CD4-positive, alpha-beta memory T cell (primary cell): ENCODE measurements at places on chromosomes 13 and 19. TPM values are rescaled to one million over a fixed set of nuclear protein-coding genes. Genes with fewer than 3 reads are reported as not detected.
A peak's percentile ranks its signal among the peaks of the same experiment; 100 is the strongest.

- DNase-seq = peak; percentile 15
- H3K4me3 ChIP-seq = no peak overlapping the region
- no peaks in the 10 kb centered on the region for H3K27me3 ChIP-seq
- H3K27ac ChIP-seq = no peak overlapping the region
These were observed 19.8 kb upstream of the CEACAM4 start for GRCh38 chr19:41646589-41647204.

DNA sequence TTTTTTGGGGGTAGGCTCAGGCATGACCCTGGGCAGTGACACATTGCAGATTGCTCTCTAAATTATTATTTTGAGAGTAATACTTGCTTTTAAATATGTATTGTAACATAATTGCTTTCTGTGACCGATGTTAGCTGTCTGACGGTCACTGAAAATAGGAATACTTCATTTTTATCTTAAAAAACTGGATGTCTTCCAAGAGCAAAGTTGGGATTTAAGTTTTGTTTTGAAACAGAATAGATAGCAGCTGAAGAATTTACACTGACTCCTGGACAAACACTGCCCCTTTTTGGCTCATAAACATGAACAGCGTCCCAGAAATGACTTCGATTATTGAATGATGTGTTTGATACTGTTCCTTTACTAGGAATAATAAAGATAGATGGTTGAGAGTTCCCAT, 535.9 kb downstream of the GPC5 start:
- H3K4me3 ChIP-seq = no peak overlapping the region
- no peak overlapping the region for H3K27ac ChIP-seq
- no peaks in the 10 kb centered on the region for H3K36me3 ChIP-seq
- H3K4me1 ChIP-seq = no peaks in the 10 kb centered on the region
- no peak for DNase-seq

- H3K4me1 ChIP-seq = no peaks in the 10 kb centered on the region
- H3K4me3 ChIP-seq = no peak overlapping the region
- no peaks in the 10 kb centered on the region for H3K27me3 ChIP-seq
- H3K36me3 ChIP-seq = no peaks in the 10 kb centered on the region
- DNase-seq = no peak
These were observed 10.5 kb upstream of the ZNF112 start for GRCh38 chr19:44367024-44367423.

DNA sequence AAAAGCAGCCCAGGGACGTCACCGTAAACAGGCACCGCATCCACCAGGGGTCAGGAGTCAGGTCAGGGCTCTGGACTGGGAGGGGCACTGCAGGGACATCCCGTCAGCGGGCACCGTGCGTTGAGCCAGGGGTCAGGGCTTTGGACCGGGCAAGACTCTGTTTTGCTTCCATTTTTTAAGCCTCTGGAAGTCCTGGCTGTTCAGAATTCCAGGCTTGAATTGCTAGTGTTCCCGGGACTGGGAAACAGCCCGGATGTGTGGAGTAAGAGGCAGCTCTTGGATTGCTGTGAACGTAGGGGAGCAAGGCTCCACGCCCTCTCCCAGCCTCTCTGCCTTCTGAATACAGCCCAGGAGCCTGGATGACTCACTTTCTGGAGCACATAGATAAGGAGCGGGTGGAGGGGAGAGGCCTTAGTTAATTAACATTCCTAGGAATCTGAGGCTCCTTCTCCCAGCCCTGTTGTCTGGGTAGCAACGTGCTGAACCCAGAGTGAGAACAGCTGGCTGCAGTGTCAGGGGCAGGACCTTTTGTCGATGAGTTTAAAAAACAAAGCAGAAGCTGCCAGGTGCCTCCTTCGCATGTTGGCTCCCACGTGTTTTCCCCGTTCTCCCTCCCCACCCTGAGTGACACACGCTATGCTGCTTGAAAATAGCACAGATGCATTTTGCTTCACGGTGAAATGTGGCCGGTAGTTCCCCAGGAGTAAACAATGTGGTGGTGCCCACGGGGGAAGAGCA, 21.9 kb downstream of the ATP11A start:
- H3K4me1 ChIP-seq = no peaks in the 10 kb centered on the region
- no peak for DNase-seq
- H3K27me3 ChIP-seq = no peaks in the 10 kb centered on the region
- H3K4me3 ChIP-seq = no peak overlapping the region

Gene KLK1
- polyA plus RNA-seq = not detected

Gene CELF5
- polyA plus RNA-seq = not detected

GRCh38 chr13:101307181-101307701, 109.1 kb downstream of the NALCN start:
- no peaks in the 10 kb centered on the region for H3K27me3 ChIP-seq
- DNase-seq = no peak
- H3K27ac ChIP-seq = no peak overlapping the region
- H3K4me3 ChIP-seq = no peak overlapping the region

DNA sequence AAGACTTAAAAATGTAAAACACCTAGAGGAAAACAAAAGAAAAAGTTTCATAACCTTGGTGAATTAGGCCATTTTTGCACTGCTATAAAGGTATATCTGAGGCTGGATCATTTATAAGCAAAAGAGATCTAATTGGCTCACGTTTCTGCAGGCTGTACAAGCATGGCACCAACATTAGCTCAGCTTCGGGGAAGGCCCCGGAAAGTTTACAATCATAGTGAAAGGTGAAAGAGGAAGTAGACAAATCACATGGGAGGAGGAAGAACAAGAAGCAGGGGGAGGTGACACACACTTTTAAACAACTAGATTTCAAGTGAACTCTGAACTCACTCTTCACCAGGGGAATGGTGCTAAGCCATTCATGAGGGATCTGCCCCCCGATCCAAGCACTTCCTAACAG, 1358.5 kb upstream of the PCDH9 start:
- H3K36me3 ChIP-seq = no peaks in the 10 kb centered on the region
- no peaks in the 10 kb centered on the region for H3K4me1 ChIP-seq
- H3K4me3 ChIP-seq = no peak overlapping the region
- no peak for DNase-seq
- no peaks in the 10 kb centered on the region for H3K27me3 ChIP-seq
- no peak overlapping the region for H3K27ac ChIP-seq

Gene PSG11
- not detected for polyA plus RNA-seq

DNA sequence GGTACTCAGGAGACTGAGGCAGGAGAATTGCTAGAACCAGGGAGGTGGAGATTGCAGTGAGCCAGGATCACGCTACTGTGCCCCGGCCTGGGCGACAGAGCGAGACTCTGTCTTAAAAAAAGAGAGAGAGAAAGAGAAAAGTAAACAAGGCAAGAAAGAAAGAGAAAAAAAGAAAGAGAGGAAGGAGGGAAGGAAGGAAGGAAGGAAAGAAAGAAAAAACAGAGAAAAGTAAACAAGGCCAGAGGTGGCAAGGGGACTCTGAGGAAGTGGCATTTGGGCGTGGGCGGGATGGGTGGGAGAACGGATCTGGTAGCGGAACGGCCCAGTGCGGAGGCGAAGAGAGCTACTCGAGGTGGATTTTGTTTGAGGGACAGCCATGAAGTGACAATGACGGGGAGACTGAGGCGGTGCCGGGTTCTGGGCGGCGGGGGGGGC, 7.5 kb upstream of the ARRDC2 start:
- no peak for DNase-seq
- peaks cover 33% of the 10 kb centered on the region for H3K4me1 ChIP-seq
- H3K27me3 ChIP-seq = no peaks in the 10 kb centered on the region

DNA sequence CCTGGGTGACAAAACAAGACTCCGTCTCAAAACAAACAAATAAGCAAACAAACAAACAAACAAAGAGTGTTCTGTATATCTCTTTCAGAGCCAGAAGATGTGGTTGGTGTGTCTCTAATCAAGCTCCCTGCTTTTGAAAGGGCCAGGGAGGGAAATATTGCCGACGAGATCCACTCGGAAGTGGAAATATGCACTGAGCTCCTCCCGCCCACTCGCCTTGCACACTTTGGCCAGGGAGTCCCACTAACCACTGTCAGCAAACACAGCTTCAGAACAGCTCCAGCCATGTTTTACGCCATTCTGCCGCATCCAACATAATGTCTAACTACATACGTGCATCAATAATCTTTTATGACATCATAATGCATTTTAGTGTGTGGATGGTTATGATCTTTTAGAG, 155.5 kb upstream of the VSTM2B start:
- no peaks in the 10 kb centered on the region for H3K4me1 ChIP-seq
- no peak overlapping the region for H3K27ac ChIP-seq
- no peaks in the 10 kb centered on the region for H3K36me3 ChIP-seq
- H3K4me3 ChIP-seq = no peak overlapping the region

Gene SNAPC2
- polyA plus RNA-seq = 9.0 TPM

DNA sequence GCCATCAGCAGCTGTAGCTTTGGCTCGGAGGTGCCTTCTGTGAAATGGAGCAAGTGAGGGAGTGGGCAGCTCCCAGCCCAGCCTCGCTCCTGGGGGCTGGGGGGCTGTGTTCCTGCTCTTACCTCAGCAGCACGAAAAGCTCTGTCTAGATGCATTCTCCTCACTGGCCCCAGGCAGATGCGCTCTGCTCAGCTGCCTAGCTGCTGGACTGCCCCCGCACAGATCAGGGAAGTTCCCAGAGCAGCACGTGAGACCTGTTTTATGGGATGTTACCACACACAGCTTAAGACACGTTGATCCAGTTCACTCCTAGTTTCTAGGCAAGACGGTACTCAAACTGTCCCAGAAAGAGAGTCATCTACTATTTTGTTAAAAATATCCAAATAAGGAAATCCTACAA, 13.6 kb downstream of the LCP1 start:
- no peak for DNase-seq
- peaks cover 3% of the 10 kb centered on the region for H3K36me3 ChIP-seq
- peak overlapping the region; percentile 38 for H3K4me3 ChIP-seq
- H3K4me1 ChIP-seq = peaks cover 99% of the 10 kb centered on the region

Gene FDX2
- polyA plus RNA-seq = 10.6 TPM

GRCh38 chr19:5809053-5809452, 4.2 kb downstream of the NRTN start:
- H3K27me3 ChIP-seq = no peaks in the 10 kb centered on the region
- no peak for DNase-seq
- H3K4me1 ChIP-seq = peaks cover 6% of the 10 kb centered on the region
- no peak overlapping the region for H3K27ac ChIP-seq
- H3K36me3 ChIP-seq = no peaks in the 10 kb centered on the region

- H3K4me3 ChIP-seq = no peak overlapping the region
- DNase-seq = no peak
- no peaks in the 10 kb centered on the region for H3K36me3 ChIP-seq
These were observed 934.3 kb downstream of the DIAPH3 start for GRCh38 chr13:59229401-59229800.

Gene TEX26
- polyA plus RNA-seq = not detected

- H3K27ac ChIP-seq = no peak overlapping the region
- H3K4me1 ChIP-seq = no peaks in the 10 kb centered on the region
- H3K4me3 ChIP-seq = no peak overlapping the region
- no peaks in the 10 kb centered on the region for H3K27me3 ChIP-seq
These were observed 271.5 kb downstream of the PCDH9 start for GRCh38 chr13:66958611-66959010.

DNA sequence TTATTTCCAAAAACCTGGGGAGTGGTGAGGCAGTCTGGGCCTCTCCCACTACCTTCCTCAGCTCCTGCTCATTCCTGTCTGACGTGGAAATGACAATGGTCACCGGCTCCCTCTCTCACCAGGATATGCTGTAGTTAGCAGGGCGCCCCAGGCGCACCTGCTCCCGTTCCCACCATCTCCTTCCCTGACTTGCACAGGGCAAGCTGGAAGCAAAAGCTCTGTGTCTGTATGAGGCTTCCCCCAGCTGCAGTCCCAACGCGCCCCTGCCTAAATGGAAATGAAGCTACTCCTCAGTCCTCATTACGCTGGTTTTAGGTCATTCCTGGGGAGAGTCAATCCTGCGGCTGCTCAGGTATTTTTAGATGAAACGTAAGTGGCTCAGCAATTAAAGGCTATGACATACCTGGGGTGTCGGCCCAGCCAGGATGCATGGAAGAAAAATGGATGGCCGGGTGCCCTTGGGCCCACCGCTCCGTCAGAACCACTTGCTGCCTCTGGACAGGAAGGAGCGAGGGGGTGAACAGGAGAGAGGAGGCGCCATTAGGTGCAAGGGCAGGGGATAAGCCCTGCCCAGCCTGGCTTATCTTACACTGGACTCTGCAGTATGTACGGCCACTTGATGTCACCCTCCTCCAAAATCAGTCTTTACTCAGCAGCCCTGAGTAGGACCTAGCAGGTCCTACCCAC, 32.4 kb downstream of the DHRS12 start:
- DNase-seq = peak; percentile 43
- H3K4me3 ChIP-seq = no peak overlapping the region
- no peaks in the 10 kb centered on the region for H3K4me1 ChIP-seq
- no peak overlapping the region for H3K27ac ChIP-seq
- H3K36me3 ChIP-seq = peaks cover 5% of the 10 kb centered on the region

Gene TMEM59L
- not detected for polyA plus RNA-seq

Gene CERS1
- not detected for polyA plus RNA-seq

GRCh38 chr13:46606970-46607369, 54.0 kb downstream of the LRCH1 start:
- no peak overlapping the region for H3K27ac ChIP-seq
- no peaks in the 10 kb centered on the region for H3K36me3 ChIP-seq
- peaks cover 31% of the 10 kb centered on the region for H3K4me1 ChIP-seq
- no peaks in the 10 kb centered on the region for H3K27me3 ChIP-seq

DNA sequence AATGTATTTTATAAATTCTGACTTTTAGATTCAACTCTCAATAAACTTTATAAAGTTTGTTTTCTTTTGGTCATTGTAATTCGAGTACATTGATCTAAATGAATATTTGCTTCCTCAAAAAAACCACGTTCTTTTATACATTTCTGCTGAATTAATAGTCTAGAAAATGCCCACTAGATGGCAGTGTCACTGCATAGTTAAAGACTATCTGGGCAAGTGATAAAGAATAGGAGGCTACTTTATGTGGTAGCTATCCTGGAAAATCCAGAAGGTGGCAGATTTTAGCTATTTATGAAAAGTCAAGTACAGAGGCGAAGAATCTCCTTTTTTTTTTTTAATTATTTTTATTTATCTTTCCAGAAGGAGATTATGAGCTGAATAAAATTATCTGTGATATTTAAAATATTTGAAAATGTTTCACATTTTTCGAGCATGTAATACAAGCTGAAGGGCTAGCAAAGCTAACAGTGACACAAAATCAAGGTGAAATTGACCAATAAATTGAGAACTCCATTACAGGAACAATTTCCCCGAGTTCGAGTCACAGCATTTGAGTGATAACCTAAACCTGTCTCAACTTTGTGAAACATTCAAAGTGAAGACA, 221.8 kb downstream of the OLFM4 start:
- H3K27ac ChIP-seq = no peak overlapping the region
- no peaks in the 10 kb centered on the region for H3K4me1 ChIP-seq
- DNase-seq = no peak
- no peaks in the 10 kb centered on the region for H3K36me3 ChIP-seq

Gene C13orf42
- not detected for polyA plus RNA-seq

Gene TMEM86B
- polyA plus RNA-seq = not detected

Gene DUS3L
- polyA plus RNA-seq = 36.7 TPM

DNA sequence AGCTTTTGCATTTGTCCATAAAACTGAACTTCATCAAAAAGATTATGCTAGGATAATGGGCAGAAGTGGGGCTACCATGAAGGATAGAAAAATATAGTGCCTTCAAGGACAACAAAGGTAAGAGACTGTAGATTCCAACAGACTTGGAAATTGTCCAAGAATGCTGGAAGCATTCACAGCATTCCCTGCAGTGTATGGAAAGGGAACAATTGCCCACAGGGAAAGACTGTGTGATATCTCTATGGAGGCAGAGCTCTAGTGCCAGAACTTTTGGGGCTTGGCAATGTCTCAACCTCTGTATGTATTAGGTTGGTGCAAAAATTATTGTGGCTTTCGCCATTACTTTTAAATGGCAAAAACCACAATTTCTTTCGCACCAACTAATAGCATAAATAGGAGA, 1598.8 kb upstream of the MIR17HG start:
- H3K36me3 ChIP-seq = no peaks in the 10 kb centered on the region
- no peaks in the 10 kb centered on the region for H3K27me3 ChIP-seq
- H3K4me1 ChIP-seq = no peaks in the 10 kb centered on the region
- DNase-seq = no peak
- H3K4me3 ChIP-seq = no peak overlapping the region
